ENCODE measurements at places on chromosomes 11 and 22.

DNA sequence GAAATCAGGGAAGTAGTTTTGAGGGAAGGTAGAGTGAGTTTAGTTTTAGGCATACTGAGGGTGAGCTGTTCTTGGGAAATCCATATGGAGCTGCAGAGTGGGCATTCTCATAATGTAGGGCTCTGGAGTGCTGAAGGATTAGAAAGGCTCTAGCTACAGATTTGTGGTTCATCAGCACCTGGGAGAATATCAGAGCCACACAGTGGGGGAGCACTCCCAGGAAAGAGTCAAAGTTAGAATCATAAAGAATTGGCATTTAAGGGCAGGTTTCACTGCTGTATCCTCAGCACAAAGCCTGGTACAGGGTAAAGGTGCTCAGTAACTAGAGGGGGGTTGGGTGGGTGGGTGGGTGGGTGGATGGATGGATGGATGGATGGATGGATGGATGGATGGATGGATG lies 52.5 kb downstream of the SLN start:
- DNase-seq: no peak

GRCh38 chr11:109302591-109303334 lies 119.2 kb upstream of the C11orf87 start:
- DNase-seq: no peak

DNA sequence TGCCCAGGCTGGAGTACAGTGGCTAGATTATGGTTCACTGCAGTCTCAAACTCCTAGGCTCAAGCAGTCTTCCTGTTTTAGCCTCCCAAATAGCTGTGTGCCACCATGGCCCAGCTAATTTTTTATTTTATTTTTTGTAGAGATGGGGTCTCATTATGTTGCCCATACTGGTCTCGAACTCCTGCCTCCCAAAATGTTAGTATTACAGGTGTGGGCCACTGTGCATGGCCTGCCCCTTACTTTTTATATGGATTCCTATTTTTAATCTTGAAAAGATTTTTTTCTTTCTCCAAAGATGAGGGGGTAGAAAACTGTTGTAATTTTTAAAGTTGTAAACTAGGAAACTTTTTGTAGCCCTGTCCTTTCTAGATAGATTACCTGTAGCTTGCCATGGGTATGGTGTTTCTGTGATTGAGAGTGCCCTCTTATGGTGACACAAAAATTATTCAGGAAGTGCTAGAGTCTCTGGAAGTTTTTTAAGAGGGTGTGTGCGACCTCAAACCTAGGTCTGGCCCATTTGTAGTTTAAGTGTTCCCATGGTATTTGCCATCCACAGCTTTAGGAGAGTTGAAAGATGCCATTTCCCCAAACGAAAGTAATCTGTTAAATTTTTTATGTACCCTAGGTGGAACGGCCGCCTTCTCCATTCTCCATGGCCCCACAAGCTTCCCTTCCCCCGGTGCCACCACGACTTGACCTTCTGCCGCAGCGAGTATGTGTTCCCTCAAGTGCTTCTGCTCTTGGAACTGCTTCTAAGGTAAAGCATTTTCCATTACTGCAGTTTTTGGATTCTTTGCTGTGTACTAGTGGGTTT lies 32.4 kb downstream of the MCAM start:
- DNase-seq: no peak

GRCh38 chr22:44358709-44359440 lies 46.1 kb upstream of the SHISAL1 start:
- DNase-seq: no peak

- no peak for DNase-seq
Observed at GRCh38 chr11:69541501-69542313, 60.2 kb downstream of the LINC01488 start.

GRCh38 chr22:39234867-39235687 lies 9.7 kb downstream of the PDGFB start:
- DNase-seq: no peak

DNA sequence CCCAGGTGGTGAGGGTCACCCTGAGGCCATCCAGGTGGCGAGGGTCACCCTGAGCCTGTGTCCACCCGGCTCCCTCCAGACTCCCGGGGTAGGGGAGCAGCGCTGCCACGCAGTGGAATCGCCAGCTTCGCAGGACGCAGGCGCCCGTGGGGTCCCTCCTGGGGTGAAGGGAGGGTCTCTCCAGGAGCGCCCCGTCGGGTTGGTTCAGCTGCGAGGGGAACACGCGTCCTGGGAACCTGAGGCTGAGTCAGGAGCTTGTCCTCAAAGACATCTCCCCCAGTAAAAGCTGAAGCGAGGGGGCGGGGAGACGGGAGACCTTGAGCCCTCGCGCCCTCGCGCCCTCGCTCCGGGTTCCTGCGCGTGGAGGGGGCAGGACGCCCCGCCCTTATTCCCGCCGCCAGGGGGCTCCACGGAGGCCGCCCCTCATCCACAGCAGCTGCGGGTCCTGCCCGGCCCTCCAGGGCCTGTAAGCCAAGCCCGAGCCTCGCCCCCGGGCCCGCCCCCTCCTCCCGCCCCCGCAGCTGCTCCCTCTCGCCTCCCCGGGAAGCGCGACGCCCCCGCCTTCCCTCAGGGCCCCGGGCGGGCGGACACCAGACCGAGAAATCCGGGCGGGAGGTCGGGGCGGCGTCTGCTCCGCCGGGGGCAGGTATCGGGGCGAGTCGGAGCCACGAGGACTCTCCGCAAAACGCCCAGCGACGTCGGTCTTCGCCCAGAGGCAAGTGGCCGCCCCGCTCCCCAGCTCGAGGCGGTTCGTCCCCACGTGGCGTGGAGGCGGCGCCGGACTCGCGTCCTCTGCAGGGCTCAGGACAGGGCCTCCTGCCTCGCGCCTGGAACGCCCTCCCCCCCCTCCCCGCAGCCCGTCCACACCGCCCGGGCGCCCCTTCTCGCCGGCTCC lies 22.8 kb downstream of the PIM3 start:
- no peak for DNase-seq

DNA sequence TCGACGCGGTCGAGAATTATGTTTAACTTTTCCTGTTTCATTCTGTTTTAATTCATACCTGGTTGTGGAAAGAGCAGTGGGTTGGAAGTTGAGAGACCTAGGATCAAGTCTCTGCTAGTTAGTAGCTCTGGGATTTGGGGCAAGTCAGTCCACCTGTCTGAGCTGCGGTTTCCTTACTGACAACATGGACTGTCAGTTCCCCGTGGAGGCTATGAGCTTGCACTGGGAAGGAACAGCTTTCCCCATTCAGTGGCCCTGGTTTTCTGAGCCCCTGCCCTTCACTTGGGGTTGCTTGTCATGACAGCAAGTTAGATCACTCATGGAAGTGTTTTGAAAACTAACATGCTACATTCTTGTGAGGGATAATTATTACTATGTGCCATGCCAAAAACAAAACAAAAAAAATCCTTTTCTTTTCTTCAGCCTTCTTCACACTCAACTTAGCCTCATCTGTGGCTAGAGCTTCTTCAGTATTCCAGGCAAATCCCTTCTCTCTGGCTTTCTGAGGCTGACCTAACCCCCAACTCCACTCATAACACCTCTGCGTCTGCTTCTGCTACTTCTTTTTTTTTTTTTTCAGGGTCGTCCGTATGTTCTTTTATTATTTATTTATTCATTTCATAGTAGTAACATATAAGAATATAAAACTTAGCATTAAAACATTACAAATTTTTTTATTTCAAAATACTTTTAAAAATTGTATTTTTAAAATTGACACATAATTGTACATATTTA lies 43.0 kb upstream of the ZBED5 start:
- no peak for DNase-seq

GRCh38 chr11:76803023-76803422 lies 19.9 kb downstream of the TSKU start:
- DNase-seq: no peak

- no peak for DNase-seq
Observed at GRCh38 chr11:58921778-58922390, 17.4 kb upstream of the GLYATL1 start.

DNA sequence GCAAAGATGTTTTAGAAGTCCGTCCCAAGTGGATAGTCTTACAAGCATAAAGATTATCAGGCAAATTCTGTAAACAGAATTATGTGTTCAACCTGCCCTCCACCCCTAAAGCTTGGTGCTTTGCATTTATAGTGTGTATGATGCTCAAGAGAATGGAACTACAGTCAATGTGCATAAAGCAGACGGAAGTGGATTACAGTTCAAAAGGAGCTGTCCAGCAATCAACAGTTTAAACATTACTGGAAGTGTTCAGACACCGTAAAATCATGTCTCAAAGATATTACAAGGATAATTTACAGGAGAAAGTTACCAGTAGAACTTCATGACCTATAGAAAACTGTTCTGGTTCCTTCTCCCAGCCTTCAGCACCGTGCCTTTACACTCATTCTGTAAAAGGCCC lies 1.0 kb downstream of the RIC3 start:
- no peak for DNase-seq

- DNase-seq: no peak
Observed at GRCh38 chr22:33242078-33242477, 183.9 kb upstream of the SYN3 start.

- no peak for DNase-seq
Observed at GRCh38 chr11:134632347-134633119, 220.5 kb upstream of the B3GAT1 start.

GRCh38 chr11:8838248-8838647 lies 72.7 kb upstream of the AKIP1 start:
- no peak for DNase-seq

- DNase-seq: no peak
Observed at GRCh38 chr11:17590463-17590862, 43.4 kb downstream of the OTOG start.

DNA sequence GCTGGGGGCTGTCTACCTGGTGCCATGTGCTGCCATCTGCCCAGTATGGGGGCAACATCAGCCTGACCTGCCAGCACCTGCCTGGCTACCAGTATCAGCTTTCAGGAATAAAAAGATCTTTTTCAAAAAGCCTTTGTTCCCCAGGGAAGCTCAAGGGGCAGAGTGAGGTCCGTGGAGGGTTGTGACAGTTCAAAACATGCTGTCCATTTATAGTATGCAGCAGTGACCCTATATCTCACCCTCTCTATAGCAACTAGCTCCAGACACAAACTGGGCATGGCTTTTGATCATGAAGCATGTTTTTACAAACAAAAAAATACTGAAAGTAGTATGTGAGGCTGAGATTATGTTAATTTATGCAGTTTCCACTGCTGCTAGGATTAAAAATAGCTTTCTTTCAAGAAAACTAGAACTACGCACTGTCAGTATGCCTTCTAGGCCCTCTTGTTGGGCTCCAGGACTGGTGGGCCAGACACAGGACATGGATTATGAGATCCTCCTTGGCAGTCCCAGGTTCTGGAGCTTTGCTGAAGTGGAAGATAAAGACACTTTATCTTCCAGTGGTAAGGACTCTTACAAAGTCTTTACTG lies 23.4 kb downstream of the NAV2 start:
- no peak for DNase-seq

DNA sequence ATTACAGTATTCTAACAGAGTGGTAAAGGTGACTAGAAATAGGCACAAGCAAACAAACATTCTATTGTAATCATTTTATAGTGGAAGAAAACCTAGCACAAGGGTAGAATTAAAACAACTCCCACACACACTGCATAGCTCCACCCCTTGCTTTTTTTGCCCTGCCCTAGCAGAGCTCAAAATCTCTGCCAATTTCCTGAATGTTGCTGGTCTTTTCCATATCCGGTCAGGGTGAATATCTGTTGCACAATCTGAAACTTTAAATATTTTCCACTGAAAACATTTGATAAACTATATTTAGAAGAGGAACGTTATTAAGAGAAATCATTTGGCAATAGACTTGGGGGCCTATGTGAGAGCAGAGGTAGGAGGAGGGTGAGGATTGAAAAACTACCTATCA lies 2.7 kb downstream of the SPA17 start:
- DNase-seq: no peak

DNA sequence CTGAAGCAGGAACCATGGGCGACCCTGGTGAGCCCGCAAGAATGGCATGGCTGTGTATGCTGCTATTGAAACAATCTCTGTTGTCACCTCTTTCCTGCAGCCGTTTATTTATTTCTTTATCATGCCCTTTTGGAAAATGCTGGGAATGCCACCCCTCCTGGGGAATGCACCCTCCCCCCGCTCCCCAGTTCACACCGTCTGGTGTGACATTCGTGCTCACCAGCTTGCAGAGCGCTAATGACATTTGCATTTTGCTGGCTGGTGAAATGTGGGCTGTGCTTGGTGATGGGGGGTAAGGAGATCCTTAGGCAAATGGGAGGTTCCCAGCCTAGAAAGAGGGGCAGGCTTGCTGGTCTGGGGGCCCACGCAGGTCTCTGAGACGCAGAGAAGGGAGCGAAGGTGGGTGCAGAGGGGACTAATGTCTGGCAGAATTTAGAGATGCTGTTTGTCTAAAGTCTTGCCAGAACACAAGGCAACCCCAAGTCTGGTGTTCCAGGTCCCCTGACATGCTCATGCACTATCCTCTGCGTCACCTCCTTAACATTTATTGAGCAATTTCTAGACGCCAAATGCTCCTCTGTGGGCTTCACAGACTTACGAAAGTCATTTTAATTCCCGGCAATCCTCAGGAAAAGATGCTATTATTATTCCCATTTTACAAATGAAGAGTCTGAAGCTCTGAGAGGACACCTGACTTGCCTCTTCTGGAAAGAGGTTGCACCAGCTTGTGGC lies 91.7 kb downstream of the TP53I11 start:
- DNase-seq: no peak

DNA sequence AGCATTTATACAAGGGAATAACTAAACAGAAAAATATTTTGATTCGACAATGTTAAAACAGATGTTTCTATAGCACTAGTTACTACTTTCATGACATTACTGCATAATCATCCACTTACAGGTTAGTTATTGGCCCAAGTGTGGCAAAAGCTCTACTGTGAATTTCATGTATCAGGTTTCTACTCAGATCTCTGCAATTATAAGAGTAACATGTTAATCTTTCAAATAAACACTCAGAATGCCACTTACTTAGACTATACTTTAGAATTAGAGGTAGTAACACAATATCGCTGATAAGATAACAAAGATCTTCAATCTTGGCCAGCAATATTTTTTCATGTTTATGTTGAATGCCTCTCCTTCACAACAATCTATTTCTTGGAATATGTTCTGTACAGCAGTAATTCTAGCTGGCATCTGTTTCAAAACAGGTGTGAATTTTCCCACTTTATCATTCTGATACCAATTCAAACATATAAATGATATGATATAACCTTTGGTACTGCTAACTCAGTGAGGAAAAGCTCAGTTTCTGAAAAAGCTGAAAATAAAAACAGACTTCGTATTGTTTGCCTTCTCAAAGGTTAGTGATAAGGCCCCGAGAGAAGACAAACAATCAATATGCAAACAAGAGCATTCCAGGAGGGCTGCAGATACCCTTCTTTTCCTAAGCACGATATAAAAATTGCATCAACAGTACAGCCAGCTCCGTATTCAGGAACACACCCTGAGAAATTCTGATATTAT lies 11.0 kb upstream of the CCDC34 start:
- no peak for DNase-seq

Data from amniotic stem cell (primary cell).